ENCODE measurements at places on chromosomes 6 and 20.
A peak's percentile ranks its signal among the peaks of the same experiment; 100 is the strongest.

DNA sequence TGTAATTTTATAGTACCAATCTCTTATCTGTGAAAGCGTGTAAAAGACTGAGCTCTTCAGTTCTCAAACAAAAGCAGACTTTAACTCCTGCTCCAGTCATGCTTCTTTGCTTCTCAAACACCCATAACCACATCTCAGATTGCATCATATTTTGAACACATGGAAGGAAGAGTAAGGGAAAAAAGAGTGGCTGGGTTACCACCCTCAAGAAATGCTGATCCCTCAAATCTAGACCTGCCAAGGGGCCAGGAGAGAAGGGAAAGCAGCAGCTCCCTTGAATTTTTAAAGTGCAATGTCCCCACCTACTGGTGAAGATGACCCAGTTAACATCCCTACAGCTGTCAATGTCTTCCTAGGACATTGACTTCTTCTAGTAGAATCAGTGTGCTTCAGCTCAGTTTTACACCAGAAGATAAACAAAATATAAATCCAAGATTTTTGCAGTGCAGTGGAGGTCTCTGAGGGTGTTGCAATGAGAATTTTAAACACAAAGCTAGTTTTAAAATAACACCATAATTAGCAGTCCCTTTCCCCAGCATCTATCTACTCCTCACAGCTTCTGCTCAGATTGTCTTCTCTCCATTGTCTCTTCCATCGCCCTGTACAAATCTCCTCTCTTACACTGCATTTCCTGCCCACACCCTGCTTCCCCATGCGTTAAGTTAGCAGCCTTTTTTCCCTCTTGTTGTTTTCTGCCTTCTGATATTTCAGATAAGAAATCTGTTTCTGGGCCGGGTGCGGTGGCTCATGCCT lies 22.6 kb upstream of the HLA-DQB2 start:
- peak; percentile 27 for DNase-seq

GRCh38 chr20:31716818-31717477 lies 5.7 kb downstream of the BCL2L1 start:
- DNase-seq = no peak

- DNase-seq = no peak
Observed at GRCh38 chr20:35273449-35274171, 4.3 kb downstream of the MMP24OS start.

DNA sequence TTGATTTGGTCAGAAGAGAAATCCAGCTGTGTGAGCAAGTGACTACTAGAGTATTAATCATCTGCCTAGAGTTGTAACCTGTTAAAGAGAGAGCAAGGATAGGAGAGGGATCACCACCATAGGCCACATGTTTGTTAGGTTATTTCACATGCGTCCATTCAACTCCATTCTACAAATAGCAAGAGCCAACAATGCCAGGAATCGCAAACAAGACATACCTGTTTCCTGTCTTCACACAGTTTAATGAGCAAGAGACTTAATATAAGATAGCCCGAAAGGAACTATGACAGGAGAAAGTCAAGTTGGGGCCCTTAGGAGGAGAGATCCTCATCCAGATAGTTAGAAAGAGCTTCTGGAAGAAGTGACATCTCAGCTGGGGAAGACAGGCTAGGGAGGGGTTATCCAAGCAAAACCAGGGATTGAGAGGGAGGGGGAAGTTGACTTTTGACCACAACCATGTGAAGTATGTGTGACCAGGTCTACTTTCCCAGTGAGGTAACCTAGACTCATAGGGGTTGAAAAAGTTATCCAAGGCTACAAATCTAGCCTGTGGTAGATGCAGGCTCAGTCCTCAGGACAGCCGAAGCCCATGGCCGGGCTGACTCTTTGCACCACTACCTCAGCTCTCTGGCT lies 147.4 kb downstream of the ALDH8A1 start:
- DNase-seq = no peak

GRCh38 chr20:39016041-39016440 lies 53.9 kb downstream of the DHX35 start:
- no peak for DNase-seq

DNA sequence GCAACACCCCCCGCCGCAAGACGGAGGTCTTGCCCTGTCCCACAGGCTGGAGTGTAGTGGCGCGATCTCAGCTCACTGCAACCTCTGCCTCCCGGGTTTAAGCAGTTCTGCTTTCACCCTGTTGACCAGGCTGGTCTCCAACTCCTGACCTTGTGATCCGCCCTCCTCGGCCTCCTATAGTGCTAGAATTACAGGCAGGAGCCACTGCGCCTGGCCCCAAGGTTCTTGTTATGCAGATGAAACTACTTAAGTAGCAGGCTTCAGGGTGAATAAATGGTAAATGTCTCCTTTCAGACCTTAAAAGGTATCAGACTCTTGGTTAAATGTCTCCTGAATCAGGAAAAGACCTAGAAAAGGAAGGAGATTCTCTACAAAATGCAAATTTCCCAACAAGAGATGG lies 95.4 kb upstream of the TMEM181 start:
- DNase-seq = no peak

GRCh38 chr6:46949632-46950280 lies 28.0 kb upstream of the ADGRF5 start:
- no peak for DNase-seq

GRCh38 chr20:35523298-35523888 lies 6.1 kb downstream of the C20orf173 start:
- no peak for DNase-seq

- DNase-seq = no peak
Observed at GRCh38 chr6:166582258-166582657, 4.2 kb downstream of the RAMACL start.

GRCh38 chr6:39263303-39264037 lies 34.2 kb upstream of the KCNK5 start:
- no peak for DNase-seq

DNA sequence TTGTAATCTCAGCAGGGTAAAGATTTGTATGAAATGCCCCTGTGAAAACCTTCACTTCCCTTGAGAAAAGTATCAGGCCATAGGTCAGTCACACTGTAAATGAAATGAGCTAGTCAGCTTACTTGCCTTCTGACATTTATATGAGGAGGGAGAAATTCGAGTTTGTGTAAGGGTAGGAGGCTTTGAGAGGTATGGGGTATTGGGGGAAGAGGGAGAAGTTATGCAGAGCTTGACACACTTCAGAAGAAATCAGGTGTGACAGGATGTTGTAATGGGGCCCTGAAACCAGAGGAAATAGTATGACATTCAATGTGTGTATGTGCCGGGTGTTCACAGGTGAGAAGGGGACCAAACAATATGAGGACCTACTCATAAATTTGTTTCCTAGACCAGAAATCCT lies 64.2 kb upstream of the CCN6 start:
- peak; percentile 53 for DNase-seq

DNA sequence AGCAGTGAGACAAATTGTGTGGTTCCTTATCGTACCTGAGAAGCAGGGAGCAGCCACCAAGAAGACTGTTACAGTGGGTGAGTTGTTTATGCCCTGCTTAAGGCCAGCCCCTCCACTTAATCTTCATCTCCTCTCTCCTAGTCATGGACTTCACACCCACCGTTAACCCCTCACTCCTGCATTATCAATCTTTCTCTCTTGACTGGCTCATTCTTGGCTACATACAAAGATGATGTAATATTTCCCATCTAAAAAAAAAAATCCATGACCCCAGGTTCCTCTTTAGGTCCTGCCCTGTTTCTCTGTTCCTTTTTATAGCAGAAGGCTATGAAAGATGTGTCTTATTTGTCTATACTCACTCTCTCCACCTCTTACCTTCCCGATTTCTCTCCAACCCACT lies 72.4 kb downstream of the SHLD1 start:
- no peak for DNase-seq

GRCh38 chr6:45377043-45377553 lies 636 bp downstream of the SUPT3H start:
- no peak for DNase-seq

DNA sequence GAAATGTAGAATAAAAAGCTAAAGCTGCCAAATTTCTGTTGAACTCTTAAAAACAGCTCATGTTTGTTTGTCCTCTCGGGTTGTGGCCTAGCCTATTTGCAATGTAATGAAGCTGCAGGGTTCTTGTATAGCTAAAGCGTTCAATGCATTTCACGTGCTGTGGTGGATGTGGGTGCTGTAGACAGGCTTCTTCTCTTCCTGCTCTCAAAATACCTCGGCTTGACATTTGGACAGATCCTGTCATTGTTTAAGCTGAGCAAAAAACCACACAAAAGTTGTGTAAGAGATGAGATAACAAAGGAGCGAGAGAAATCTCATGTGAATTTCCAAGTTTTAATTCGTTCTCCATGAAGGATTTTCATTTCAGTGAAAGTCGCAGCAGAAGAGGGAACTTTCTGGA lies 196.3 kb upstream of the UST start:
- DNase-seq = no peak

DNA sequence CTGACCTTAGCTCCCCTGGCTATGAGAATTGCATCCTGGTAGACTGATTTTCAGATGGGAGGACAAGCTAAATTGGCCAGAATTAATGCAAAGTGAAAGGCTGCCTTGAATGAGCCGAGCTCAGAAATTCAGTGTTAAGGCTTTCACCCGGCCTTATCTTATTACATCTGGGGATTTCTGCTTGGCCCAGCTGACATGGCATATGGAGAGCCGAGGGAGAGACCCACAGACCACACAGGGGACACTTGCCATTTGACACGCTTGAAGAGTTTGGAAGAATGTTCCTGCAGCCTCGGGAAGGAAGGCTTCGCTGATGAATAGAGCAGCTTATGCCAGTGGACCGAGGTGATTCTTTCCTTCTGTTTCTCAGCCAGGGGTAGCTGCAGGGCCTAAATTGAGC lies 9.0 kb downstream of the MOCS3 start:
- DNase-seq = no peak

GRCh38 chr6:106568530-106568929 lies 60.8 kb downstream of the RTN4IP1 start:
- no peak for DNase-seq

- no peak for DNase-seq
Observed at GRCh38 chr20:25018841-25019240, 26.3 kb upstream of the APMAP start.

GRCh38 chr20:3275064-3275935 lies 36.3 kb upstream of the SLC4A11 start:
- DNase-seq = no peak

GRCh38 chr6:108598305-108598863 lies 37.7 kb downstream of the FOXO3 start:
- DNase-seq = no peak

- DNase-seq = no peak
Observed at GRCh38 chr6:150617496-150618460, 18.1 kb downstream of the PLEKHG1 start.

GRCh38 chr6:144653885-144654505 lies 368.9 kb downstream of the UTRN start:
- DNase-seq = peak; percentile 12

DNA sequence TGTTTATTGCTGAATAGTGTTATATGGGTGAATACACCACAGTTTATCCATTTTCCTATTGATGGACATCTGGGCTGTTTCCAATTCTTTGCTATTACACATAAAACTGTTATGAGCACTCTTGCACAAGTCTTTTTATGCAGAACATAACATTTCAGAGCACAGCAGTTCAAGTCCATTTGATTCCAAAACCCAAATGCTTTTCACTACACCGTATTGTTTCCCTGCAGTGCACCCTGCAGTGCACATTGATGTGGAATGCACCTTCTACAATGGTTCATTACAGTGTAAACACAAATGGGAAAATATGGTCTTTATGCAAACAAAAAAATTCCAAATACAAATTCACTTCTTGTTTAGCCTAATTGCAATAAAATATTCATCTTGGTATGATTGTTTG lies 3.6 kb upstream of the SLC2A12 start:
- no peak for DNase-seq

DNA sequence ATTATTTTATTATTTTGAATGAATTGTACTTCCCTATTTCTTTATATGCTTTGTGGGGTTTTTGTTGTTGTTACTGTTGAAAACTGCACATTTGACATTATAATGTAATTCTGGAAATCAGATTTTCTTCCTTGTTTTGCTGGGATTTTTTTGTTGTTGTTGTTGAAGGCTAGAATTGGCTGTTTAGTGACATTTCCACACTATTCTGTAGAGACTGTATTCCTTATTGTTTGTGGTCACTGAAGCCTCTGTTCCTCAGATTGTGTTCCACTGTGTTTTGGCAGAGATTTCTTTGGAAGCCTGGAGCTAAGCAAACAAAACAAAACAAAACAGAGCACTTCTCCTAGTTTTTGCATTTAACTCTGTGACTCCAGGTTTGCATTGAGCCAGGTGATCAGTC lies 52.9 kb downstream of the CDYL start:
- DNase-seq = no peak

DNA sequence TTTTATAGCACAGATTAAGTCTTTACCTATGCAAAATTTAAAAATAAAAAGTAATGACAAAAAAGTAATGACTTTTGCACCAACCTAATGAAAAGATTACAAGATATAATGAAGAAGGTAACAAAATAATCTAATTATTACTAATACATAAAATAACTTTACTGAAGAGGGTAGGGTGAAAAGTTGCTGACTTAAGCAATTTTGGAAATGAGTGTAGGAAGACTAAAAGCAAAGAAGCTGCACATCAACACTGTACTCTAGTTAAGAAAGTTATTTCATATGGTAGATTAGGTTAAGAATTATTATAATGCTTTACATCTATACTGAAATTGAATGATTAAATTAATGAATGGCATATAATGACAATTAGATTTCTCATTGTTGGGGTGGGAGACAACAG lies 76.8 kb downstream of the MANEA start:
- no peak for DNase-seq

DNA sequence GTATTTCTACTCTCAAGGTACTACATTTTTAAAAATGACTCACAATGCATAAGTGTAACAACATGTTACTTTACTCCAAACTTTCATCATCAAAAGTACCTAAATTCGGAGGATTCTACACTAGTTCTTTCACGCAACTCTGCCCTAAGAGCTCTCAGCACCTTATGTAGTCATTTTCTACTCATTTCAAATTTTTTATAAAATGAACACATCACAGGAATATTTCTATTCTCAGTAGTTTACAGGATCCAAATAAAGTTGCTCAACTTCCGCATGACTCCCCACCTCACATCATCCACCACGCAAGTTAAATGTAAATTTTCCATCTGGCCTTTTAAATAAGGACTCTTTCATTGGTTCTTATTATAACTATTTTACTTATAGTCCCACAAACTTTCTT lies 344.9 kb upstream of the MANEA start:
- no peak for DNase-seq

DNA sequence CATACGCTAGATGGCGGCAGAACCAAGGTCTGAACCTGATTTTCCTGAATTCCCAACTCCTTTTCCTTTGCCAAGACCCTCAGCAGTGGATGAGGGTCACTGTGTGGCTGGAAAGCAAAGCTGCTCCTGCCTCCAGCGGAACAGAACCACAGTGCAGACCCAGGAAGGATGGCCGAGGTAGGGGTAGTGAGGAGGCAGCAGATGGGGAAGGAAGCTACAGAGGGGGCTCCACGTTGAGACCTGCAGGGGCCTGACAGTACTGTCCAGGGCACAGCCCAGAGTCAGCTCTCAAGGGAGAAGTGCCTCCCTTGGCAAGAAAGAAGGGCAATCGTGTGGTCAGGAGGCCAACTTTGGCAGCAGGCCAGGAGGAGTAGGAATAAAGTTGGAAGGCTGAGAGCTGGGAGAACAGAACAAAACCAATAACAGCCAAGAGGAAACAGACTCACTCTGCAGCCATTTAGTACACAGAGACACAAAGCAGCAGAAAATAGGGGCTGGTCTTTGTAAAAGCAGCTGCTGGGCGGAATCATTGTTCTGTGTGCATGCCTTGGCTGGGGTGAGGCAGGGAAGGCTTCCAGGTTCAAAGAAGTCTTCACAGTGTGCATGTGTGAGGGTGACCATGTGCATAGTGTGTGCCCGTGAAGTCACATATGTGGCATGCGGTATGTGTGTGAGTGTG lies 3.1 kb downstream of the GABRR2 start:
- DNase-seq = no peak

- no peak for DNase-seq
Observed at GRCh38 chr6:124943658-124944057, 18.6 kb upstream of the RNF217 start.
